Glomerular endothelial cell (primary cell): ENCODE measurements at places on chromosomes 3 and 15. TPM values are rescaled to one million over a fixed set of nuclear protein-coding genes. Genes with fewer than 3 reads are reported as not detected.

The TPRG1 gene
- total RNA-seq, result 0.53 TPM in 1 of 2 replicates, not detected in the other

The ILDR1 gene
- not detected in 2 replicates for total RNA-seq

The DPH3 gene
- 21.7 and 24.8 TPM in 2 replicates for total RNA-seq

The RTP3 gene
- total RNA-seq, result not detected in 2 replicates

The FBXO22 gene
- 37.9 and 50.5 TPM in 2 replicates for total RNA-seq

The THPO gene
- total RNA-seq, result not detected in 2 replicates

The AMOTL2 gene
- total RNA-seq, result 125 and 164 TPM in 2 replicates

The CLDN18 gene
- total RNA-seq, result not detected in 2 replicates

The CNTN6 gene
- total RNA-seq, result 0.05 TPM in 1 of 2 replicates, not detected in the other

The SAXO2 gene
- total RNA-seq, result not detected in 2 replicates

The KNG1 gene
- total RNA-seq, result not detected in 2 replicates

The DUOX1 gene
- not detected in 2 replicates for total RNA-seq

The FAIM gene
- 9.2 and 9.3 TPM in 2 replicates for total RNA-seq

The VILL gene
- 6.7 and 7.6 TPM in 2 replicates for total RNA-seq

The PARP9 gene
- 20.5 and 37.9 TPM in 2 replicates for total RNA-seq

The GP9 gene
- not detected in 2 replicates for total RNA-seq
